ENCODE measurements at places on chromosomes 5 and 9.

- no peak for DNase-seq
Observed at GRCh38 chr9:135805422-135806022, 101.8 kb downstream of the CAMSAP1 start.

GRCh38 chr5:93850311-93850710, 108.9 kb upstream of the POU5F2 start:
- DNase-seq = no peak

DNA sequence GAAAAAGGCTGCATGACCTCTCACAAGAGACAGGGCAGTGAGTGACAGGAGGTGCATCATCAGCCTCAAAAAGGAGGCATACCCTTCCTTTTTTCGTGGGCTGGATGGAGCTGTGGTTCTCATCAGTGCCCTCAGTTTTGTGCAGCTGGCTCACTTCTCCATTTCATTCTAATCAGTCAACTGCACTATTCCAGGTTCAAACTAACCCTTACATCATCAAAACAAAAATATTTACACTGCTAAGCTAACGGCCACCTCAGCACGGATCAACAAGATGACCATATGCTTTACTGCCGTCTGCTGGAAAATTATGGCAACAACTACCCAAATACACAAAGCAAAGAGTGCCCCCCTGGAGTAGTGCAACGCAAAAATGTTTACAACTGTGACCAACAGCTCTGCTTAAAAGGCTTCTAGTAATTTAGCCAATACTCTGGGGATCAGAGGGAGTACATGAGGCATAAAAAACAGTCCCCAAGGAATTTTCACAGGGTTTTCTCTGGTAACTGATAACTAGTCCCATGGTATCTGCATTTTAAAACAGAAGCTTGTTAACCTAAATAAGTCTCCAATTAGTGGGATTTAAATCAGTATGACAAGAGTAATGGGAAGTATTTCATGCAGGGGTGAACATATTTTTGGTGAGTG, 10.8 kb downstream of the KCNV2 start:
- peak; percentile 5 for DNase-seq

DNA sequence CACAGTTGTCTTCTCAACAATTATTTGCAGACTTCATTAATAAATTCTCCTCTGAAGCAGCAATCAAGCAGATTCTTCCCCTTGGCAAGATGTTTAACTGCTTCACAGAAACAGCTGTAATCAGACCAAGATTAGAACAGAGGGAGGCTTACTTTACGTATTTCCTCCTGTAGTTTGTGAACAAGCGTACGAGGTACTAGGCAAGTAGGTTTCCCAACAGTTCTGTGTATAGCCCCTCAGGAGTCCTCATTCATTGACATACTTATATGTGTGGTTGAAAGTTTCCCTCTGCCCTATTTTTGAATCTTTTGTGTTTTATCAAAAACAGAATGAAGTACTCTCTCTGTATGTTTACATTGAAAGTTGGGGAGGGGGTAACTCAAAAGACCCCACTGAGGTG, 128.0 kb downstream of the SPATA31D1 start:
- DNase-seq = no peak

DNA sequence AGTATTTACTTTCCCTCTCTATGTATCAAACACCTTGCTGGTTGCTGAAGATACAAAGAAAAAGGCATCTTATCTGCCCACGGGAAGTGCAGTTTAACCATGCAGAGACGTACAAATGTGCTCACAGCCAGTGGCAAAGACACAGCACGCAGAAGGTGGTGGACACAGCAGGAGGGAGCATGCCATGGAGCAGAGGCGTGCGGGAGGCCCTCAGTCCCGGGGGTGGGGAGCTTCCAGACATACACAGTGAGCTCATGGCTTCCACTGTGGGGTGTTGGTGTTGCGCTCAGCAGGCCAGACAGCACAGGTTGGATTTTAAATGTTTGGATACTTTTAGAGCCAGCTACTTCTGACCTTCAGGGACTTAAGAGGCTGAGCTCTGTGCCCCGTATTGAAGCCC, 8.8 kb upstream of the BARX1 start:
- DNase-seq = no peak

- no peak for DNase-seq
Observed at GRCh38 chr9:135018306-135018915, 69.1 kb upstream of the OLFM1 start.

GRCh38 chr5:67050125-67050524, 146.5 kb downstream of the CD180 start:
- DNase-seq = no peak

- DNase-seq = no peak
Observed at GRCh38 chr5:65753189-65753588, 31.2 kb downstream of the NLN start.

DNA sequence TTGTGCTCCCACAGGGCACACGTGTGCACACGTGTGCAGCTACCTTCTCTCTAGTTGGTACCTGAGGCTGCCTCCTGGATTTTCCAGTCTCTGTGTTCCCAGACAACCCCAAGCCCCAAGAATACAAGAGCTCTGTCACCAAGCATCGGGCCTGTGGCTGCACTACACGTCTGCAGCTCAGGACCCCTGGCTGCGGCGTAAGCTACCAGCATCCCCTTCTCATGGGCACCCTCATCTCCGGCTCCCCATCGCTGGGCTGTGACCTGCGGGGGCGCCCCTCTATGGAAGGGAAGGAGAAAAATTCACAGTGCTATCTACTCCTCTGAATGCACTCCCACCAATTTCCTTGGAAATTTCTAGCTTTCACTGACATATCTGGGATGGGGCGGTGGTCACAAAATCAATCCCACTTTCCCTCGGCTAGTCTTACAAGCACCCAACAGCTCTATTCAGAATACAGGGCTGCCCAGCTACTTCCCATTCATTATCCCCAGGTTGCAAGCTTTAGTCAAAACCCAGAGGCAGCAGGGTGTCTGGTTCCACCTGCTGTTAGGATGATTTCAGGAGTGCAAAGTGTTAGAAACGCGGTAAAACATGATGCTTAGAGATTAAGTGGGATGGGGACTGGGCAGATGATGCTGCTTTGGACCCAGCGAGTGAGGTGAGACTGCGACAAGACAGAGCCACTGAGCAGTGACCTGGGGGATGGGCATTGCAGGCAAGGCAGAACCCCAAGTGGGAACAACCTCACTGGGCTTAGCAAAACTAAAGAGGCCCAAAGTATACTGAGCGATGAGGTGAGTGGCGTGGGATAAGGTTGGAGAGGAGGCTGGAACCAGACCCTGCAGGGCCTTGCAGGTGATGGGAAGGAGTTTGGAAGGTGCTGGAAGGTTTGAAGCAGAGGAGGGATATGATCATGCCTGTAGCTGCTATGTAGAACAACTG, 121.7 kb downstream of the KCNIP1 start:
- no peak for DNase-seq

GRCh38 chr5:144315026-144315425, 144.4 kb downstream of the KCTD16 start:
- no peak for DNase-seq

DNA sequence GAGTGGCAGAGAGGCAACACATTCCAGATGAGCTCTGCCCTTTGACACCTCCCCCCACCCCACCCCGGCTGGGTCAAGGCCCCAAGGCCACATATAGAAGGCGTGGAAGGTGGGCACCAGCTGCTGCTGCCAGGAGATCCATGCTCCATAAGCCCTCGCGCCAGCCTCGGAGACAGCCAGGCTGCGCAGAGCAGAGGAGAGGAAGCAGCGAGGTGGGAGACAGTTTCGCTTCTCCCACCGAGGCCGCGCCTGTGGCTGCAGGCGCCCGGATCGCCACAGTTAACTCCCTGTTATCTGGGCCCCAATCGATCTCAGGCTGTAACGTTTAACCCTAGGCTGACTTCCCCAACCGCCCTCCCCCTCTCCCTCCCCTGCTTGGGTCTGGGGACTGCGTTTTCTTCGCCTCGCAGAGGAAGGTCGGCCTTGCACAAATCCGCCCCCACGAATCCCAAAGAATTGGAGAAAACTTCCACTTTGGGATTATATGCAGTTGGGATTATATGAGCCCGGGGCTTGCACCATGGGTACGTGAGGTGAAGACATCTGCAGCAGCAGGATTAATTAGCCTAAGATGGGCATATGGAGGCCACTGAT, 1.1 kb upstream of the CXXC5 start:
- DNase-seq = no peak

DNA sequence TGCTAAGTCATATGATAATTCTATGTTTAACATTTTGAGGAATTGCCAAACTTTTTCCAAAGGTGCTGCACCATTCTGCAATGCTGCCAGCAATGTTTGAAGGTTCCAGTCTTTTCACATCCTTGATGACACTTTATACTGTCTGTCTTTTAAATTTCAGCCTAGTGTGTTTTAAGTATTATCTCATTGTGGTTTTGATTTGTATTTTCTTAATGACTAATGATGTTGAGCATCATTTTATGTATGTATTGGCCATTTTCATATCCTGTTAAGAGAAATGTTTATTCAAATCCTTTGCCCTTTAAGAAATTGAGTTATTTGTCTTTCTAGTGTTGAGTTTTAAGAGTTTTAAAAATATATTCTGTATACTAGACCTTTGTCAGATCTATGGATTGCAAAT, 5.0 kb upstream of the TEX48 start:
- no peak for DNase-seq

GRCh38 chr9:116765011-116765410, 77.9 kb downstream of the TRIM32 start:
- DNase-seq = no peak

DNA sequence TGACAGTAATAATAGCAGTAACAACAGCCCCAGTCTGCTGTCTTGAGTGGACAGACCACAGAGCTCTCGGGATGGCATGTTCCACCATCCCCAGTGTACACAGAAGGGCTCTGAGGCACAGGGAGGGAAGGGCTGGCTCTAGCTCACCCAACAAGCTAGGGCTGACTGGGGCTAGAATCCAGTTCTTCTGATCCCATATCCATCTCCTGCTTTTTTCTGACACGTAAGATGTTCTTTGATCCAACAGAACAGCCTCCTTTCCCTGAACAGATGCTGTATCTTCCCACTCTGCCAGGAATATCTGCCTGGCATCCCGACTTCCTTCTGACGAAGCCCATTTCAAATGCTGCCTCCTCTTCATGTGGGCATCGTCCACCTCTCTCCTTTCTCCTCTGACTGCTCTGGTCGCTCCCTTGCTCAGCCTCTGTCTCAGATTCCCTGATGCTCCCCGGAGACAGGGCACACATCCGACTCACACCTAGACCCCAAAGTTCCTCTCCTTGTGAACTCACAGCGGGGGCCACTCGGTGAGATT, 43.6 kb upstream of the CLK4 start:
- no peak for DNase-seq

- no peak for DNase-seq
Observed at GRCh38 chr9:117511852-117512481, 97.1 kb upstream of the ASTN2 start.

DNA sequence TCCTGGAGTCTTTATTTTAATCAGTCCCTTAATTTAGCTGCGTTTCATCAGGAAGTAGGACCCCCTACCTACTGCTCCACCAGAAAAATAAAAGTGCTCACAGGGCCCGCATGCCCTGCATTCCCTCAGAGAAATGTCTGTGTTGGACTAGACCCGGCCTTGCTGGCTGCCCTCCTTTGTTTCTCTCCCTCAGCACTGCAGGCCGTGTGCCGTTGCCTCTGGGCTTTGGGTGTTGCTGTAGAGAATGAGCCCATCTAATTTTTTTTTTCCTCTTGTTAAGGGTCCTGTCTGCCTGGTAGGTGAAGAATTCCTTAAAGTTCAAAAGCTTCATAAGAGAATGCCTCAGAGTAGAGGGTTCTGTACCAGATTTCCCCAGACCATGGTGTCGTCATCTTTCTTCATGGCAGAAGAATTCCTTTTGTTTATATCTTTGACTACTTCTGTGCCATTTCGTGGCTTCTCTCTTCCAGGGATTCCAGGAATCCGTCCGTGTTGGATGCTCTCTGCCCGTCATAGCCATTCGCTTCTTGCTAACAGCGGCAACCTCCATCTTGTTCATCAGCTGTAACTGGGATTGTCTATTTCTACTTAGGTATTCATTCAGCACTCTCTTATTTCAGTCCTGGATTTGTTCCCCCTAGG, 49.8 kb upstream of the ANGPTL2 start:
- no peak for DNase-seq

- no peak for DNase-seq
Observed at GRCh38 chr5:157801-158200, 33.5 kb upstream of the LRRC14B start.

Data from CD4-positive, alpha-beta T cell treated with Interleukin-17A for 1 hour (primary cell).